ENCODE measurements at places on chromosomes 2 and 18.

DNA sequence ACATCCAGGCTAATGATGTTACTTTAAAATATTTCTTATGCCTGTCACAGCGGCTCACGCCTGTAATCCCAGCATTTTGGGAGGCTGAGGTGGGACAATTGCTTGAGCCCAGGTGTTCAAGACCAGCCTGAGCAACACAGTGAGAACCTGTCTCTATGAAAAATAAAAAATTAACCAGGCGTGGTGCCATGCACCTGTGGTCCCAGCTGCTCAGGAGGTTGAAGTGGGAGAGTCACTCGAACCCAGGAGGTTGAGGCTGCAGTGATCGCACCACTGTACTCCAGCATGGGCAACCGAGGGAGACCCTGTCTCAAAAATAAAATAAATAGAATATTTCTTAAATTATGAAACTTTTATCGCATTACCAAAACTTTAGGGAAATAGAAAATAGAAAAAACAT is 28.1 kb upstream of the ACTR3 start:
- DNase-seq, result no peak

DNA sequence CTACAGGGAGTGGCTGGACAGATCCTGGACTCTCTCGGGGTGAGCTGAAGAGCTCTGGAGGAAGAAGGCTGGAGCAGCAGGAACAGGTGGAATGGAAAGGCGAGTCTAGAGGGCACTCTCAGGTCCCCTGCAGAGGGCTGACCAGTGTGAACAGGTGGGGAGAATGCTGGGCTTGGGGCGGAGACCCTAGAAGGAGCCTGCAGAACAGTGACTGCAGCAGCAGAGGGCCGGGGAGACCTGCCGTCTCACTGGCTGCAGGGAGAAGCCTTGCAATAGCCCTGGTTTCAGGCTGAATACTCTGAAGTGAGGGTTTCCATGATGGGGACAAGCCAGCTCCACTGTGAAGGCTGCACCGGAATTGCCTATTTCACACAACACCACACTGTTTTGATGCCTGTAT is 626.7 kb upstream of the SALL3 start:
- DNase-seq, result no peak

GRCh38 chr18:46220116-46220515 is 115.9 kb downstream of the HAUS1 start:
- DNase-seq, result no peak

GRCh38 chr18:22594155-22594690 is 176.5 kb upstream of the CTAGE1 start:
- DNase-seq, result no peak

DNA sequence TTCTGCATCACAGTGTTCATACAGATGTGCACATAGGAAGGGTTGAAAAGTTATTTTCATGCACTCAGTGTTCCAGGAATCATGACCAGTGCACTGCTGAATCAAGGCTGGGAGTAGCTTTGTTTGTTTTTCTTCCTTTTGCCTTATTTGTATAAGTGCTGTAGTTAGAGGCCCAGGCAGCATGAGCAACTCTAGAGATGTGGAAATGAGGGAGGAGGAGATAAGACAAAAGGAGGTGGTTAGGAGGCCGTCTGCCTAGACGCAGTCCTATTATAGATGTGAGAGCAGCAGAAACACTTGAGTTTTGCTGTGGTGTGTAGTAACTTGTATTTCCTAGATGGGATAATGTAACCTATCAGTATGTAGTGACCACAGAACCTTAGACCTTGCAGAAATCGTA is 264.3 kb upstream of the RASGRP3 start:
- DNase-seq, result no peak

Measured in GM18507 (cell line).